ENCODE measurements at places on chromosomes 1 and 21. TPM values are rescaled to one million over a fixed set of nuclear protein-coding genes. Genes with fewer than 3 reads are reported as not detected.

Gene NR0B2
- total RNA-seq, result not detected

Gene DNAJC6
- total RNA-seq, result 14.0 TPM

- no peak for DNase-seq
Measured at GRCh38 chr1:211377539-211378450, 51.2 kb downstream of the TRAF5 start.

DNA sequence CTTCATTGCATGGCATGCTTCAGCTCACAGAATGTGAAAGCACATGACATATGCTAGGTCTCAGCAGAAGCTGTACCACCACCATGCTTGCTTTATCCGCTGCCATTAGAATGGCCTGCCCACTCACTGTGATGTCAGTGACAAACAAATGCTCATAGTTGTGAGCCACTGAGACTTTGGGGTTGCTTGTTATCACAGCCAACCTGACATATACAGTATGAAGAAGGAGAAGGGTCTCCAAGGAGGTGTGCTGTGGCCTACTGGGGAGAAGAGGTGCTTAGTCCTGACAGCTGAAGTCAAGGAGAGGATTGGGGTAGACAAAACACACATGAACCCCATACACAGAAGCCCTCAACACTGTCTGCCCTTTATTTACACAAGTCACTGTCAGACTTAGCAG lies 19.5 kb upstream of the TENT5C start:
- no peak for DNase-seq

DNA sequence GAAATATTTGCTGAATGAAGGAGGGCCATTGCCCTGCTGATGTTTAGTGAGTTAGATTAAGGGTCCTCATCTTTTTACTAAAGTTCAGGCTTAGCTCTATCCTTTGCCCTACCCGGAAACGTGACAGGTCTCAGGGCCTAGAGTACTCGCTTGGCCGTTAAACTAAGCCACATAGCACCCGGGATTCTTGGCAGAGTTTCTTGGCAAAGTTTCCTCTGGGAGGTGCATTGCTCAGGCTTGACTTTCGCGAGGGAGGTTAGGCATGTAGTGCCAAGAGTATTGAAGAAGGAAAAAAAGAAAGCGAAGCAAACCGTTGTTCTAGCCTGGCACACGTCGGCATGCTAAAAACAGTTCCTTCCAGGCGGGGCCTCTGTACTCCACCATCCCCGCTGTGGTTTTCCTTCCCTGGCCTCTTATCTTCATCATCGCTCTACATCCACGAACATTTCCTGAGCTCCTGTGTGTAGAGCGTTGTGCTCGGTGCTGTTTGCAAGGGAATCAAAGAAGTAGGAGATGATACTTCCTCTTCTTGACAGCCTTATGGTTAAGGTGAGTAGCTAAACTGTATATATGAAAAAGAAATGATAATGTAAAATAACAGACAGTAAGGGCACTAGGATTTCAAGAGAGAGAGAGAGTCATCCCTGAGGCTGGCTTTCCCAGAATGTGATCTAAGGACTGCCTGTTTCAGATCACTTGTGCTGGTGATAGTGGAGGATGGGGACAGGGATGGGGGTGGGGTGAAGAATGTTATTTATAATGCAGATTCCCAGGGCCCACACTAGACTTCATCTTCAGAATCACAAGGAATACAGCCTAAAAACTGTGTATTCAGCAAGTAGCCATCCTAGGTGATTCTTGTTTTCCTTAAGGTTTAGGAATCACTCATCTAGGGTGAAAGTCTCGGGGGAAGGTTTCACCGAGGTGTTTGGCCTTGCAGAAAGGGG lies 18.8 kb downstream of the RNF220 start:
- no peak for DNase-seq

GRCh38 chr1:244237445-244237844 lies 186.4 kb downstream of the ZBTB18 start:
- DNase-seq, result peak; percentile 13

DNA sequence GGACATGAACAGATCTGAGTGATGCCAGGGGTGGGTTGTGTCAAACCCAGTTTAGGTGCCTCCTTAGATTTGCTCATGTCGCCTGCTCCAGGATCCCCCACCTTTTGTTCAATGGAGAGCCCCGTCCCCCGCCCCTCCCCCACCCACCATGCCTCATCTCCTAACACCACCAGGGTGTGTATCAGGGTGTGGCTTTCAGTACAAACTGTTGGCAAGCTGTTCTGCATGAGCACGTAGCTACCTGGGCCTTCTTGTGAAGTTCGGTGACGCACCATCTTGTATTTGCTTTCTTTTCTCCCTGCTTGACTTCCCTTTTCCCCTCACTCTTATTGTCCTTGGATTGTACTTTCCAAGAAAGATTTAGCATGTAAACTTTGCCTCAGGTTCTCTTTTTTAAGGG lies 94.8 kb downstream of the EBNA1BP2 start:
- no peak for DNase-seq

- DNase-seq, result peak; percentile 60
Measured at GRCh38 chr1:207644852-207645634, at the start of gene CR1L. Gene CR1L (plus strand): TSS chr1:207645133. CDS start chr1:207645234, 101 bp downstream.

DNA sequence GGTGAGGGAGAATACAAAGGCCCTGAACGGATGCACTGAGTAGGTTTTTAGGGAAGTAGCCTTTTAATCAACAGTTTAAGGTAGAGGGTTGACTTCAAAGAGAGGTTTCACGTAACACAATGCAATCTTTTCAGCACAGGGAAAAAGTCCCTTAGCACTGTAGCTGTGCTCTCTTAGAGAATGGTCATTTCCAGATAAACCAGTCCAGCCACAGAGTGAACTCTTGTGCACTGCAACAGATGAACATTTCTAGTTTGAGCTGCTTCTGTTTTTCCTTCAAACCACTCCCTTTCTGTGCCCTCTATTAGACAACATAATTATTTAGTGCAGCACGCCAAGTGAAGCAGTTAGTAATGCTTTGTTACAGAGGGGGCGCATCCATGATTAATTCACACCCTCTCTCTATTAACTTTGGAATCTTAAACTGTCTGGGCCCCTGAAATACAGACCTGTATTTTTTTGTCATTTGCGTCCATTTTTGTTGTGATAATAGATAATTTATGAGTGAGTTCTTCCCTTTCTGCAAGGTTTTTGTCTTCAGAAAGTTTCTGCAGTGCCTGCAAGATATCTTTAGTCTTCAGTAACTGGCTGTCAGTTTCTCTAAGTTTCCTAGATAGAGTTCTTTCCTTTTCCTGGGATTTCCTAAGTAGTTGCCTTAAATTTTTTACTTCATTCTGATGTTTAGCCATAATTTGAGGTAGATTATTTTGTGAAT lies 22.9 kb downstream of the LCA5L start:
- no peak for DNase-seq
